ENCODE measurements at places on chromosomes 2 and 18.

DNA sequence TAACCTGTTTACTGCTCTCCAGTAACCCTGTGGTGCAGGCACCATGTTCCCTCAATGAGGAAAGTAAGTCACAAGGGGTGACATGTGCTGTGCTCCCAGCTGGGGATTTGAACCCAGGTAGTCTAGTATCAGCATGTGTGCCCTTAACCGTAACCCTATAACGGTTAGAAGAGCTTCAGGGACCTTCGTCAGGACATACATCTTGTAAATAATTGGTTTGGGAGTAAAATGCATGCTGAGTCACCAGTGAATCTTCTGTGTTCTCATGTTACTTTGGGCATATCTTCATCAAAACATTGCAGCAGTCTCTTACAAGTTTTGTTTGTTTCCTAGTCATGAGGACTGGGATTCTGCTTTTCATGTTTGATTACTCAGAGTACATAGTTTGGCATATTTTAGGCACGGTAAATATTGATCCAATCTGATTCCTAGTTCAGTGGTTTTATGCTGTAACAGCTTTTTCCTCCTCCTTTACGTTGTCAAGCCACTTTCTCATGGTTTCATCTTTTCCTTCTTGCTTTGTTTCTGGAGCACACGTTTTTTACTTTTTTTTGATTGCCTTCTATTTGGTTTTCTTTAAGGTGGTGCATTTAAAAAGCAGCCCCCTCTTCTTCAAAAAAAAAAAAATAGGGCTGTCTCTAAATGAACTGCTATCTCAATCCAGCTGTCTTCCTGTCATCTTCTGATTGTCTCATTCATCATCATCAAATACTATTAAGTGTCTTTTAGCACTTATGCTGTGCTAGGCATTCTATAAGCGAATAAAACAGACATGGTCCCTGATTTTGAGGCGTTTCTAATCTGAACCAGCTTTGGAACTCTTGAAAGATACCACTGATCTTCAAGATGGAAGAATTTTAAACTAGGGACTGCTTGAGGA lies 50.4 kb downstream of the CLIP4 start:
- DNase-seq: no peak

DNA sequence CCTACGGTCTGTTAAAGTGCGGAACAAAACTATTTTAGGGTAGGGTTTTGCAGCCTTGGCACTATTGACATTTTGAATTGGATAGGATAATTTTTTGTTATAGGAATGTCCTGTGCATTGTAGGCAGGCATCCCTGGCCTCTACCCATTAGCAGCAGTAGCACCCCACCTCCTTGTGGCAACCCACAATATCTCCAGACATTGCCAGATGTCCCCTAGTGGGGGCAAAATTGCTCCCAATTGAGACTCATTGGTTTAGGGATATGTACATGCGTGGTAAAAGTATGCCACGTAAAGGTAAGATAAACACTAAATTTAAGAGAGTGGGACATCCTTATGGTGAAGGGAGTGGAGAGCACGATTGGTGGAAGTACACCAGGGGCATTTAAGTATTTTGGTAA lies 4.6 kb downstream of the MIB1 start:
- DNase-seq: no peak

- DNase-seq: no peak
These were observed 29.4 kb downstream of the FAM210A start for GRCh38 chr18:13696961-13697360.

DNA sequence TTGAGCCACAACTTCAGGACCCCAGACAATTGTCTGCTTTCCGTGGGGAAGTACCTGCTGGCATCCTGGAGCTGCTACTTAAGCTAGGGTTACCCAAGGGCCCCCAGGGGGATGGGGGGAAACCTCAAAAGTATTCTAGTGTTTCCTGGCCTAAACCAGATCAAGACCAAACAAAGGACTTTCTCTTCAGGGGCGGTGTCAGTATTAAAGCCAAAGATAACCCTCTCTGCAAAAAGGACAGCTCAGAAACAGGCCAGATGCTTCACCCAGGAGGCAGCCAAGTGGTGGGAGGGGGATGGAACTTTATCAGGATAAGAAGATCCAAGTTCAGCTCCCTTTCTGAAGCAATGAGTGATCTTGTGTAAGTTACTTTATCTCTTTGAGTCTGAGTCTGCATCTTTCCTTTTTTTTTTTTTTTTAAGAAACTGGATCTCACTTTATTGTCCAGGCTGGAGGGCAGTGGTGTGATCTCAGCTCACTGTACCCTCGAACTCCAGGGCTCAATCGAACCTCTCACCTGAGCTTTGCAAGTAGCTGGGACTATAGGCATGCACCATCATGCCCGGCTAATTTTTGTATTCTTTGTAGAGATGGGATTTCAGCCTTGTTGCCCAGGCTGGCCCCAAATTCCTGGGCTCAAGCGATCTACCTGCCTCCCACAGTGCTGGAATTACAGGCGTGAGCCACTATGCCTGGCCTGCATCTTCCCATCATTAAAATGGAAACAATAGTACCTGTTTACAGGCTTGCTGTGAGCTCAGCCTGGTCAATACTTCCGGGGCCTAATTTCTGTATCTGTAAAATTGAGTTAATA lies 151.8 kb upstream of the PTPRM start:
- DNase-seq: no peak

DNA sequence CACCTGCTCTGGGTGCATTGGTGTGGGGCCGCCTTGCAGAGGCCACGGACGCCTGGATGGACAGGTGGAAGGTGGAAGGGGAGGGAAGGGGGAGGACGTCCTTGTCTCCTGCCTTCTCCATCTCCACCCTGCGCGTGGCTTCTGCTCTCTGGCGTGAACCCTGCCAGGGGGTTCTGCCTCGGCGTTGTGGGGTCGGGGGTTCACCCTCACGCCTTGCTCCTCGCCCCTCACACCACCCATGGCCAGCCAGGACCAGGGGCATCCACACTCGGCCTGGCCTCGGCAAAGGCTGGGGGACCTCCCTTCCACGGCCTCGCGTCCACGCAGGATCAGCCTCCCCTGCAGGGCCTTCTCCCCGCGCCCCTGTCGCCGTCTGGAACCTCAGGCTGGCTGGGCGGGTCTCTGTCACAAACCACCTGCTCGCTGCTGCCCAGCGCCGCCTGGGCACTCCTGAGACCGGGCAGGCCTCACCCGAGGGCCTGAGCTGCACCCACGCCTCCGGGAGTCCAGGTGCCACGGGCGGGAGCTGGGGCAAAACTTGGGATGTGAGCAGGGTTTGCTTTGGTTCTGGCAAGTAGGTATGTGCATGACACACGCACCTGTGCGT lies 655.9 kb downstream of the GALR1 start:
- DNase-seq: no peak

DNA sequence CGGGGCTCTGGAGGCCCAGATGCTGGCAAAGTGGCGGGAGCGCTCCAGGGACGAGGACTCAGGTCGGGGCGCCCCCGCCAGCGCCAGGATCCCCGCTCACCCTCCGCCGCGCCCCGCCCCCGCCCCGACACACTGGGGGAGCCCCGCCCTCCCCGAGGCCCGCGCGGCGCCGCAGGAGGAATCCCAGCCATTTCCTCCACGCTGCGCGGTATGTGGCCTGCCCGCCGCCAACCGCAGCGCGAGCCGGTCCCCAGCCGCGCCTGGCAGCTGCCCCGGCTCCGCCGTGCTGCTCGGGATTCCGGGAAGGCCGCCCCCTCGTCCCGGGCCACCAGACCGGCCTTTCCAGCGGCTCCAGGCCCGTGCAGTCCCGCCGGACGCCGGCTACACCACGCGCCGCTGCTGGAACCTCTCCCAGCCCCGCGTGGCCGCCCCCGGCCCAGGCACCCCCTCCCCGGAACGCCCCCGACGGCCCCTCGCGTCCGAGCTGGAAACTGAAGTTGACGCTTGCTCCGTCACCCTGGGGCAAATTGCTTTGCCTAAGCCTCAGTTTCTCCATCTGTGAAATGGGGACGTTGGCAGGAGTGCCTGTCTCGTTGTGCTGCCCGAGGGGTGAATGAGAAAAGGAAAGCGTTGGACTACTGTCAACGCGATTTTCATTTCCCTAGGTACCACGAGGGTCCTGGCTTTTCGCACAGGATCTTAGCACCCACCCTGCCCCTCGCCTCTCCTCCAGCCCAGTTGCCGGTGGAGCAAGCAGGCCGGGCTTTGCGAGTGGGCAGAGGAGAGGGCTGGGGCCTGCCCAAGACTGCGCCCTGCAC lies 53.6 kb downstream of the PKDCC start:
- DNase-seq: peak; percentile 57

Measured in activated naive CD4-positive, alpha-beta T cell treated with anti-CD3 and anti-CD28 coated beads, Interleukin-2, amount 50 U/mL, for 16 hours (primary cell).